ENCODE measurements at places on chromosomes 16 and 17.

DNA sequence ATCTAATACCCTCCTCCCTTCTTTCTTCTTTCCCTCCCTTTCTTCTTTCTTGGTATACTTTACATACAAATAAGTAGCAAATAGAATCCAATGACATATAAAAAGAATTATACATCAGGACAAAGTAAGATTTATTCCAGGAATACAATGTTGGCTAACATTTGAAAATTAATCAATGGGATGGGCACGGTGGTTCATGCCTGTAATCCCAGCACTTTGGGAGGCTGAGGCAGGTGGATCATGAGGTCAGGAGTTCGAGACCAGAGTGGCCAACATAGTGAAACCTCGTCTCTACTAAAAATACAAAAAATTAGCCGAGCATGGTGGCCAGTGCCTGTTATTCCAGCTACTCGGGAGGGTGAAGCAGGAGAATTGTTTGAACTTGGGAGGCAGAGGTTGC lies 72.1 kb downstream of the BCAS3 start:
- no peak for DNase-seq

DNA sequence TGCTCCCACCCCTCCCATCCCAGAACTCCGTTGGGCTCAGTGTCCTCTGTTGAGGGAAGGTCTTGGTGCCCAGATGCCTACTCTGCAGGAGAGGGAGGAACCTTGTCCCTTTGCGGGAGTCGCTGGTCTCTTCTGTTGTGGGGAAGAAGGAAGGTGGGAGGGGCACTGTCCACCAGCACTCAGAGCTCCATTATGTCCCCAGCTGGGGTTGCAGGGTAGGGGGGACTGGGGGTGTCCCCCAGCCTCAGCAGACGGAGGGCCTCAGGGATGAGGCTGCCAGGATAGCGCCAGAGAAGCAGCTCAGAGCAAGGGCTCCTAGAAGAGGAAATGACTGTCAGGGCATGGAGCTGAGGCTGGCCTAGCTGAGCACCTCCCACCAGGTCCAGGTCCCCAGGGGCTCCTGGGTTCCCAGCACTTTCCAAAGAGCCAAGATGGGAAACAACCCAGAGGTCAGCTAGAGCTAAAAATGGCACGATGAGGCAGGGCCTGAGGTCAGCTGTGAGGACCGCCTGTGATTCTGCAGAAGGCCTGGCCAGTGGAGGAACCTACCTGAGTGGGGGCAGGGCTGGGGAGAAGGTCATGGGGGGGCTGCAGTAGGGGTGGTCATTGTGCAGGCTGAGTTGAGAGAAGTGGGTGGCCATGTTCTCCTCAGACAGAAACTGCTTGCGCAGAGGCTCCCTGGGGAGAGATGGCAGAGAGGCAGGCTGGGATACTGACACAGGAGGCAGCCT lies 893 bp downstream of the HCFC1R1 start:
- DNase-seq, result no peak

GRCh38 chr17:63999680-64000531 lies 1.8 kb downstream of the PRR29 start:
- no peak for DNase-seq

DNA sequence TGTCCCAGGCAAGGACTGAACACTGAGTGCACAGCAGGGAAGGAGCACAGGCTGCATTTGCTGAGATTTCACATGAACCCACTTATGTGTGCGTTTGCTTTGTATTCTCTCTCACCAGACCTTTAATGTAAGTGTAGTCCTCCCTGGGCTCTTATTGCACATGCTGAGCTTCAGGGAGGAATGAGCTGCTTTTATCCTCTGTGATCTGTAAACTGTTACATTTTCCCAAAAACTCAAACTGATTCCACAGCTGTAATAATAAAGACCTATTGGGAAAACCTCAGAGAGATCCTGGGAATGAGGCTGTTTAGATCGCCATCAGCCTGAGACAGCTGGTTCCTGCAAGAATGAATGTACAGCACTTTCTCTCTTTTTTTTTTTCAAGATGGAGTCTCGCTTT lies 53.6 kb upstream of the ADORA2B start:
- DNase-seq, result no peak

- no peak for DNase-seq
These were observed 658 bp downstream of the CACNG4 start for GRCh38 chr17:66964930-66965800.

DNA sequence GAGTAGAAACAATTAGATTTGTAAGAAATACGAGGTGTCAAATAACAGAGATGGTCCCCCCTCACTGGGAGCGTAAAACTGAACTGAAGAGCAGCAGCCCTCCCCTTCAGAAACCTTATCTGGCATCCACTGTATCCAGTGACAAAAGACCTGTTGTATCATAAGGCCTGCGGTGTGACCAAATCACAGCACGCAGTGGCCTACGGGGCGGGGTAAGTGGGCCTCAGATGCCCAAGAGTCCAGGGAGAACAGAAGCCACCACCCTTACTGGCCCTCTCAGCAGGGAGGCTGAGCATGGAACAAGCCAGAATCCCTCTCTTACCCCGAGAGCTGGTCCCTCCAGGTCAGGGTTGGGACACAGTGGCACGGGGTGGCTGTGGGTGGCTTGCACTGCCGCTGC lies 5.5 kb downstream of the JMJD6 start:
- no peak for DNase-seq

DNA sequence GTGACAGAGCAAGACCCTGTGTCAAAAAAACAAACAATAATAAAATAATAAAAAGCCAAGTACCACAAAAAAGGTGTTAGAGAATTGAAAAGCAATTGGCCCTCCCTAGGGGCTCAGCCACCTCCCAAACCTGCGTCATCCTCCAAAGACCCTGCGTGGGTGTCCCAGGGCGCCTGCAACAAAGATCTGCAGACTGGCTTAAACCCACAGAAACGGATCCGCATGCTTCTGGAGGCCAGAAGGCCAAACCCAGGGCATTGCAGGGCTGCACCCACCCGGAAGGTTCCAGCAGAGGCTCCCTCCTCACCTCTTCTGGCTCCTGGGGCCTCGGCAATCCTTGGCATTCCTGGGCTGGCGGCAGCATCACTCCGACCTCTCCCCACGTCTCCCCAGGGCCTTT lies 1.5 kb downstream of the ENPP7 start:
- DNase-seq, result no peak

- no peak for DNase-seq
These were observed 875 bp downstream of the PRKCB start for GRCh38 chr16:23836404-23837311.

DNA sequence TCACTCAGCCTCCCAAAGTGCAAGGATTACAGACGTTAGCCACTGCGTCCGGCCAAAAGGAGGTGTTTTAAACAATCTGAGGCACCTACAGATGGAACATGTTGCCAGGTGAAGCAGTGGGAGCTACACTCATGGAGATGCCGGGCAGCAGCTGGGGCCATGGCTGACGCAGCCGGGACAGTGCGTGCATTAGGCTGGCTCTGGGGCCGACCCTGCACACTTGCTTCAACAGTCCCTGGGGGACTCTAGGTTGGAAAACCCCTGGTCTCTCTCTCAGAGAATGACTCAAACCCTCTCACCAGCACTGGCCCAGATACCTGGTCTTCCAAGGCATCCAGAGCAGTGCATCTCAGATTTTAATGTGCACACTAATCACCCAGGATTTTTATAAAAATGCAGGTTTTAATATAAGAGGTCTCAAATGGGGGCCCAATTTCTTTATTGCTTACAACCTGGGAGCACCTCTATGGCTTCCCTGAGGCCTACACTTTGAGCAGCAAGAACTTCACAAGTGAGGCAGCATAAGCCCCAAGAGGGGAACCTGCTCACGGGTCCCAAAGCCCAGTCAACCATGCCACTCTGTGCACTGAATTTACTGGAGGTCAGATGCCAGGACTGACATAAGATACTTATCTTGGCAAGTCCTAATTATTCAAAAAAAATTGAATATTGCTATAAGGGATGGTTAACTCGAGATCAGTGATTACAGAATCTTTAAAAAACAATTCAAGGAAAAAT lies 70.8 kb upstream of the TRAP1 start:
- DNase-seq, result no peak

DNA sequence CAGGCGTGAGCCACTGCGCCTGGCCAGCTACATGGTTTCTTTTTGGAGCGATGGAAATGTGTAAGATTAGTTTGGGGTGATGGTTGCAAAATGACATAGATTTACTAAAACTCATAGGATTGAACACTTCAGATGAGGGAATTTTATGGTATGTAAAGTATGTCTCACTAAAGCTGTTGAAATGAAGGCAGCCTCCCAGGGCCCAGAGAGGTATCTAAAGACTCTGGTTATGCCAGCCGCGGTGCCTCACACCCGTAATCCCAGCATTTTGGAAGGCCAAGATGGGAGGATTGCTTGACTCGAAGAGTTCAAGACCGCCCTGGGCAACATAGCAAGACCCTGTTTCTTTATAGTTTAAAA lies 254.9 kb downstream of the PARN start:
- no peak for DNase-seq

DNA sequence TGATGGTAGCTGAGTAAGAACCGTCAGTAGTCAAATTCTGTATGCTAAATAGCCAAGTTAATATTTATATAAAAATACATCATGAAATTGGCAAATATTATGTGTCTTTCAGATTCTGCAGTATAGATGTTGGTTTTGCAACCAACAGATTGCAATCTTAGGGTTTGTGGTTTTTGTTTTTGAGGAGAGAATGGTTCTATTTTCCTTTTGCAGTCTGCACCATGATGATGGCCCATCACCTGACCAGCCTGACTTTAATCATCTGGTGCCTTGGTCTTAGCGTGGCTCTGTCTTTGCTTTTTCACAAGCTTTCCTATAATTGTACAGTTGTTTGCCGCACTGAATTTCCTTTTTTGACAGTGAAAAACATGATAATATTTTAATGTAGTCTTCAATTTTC lies 50.7 kb downstream of the NUP93 start:
- no peak for DNase-seq
